ENCODE measurements at places on chromosomes 11 and 22.

DNA sequence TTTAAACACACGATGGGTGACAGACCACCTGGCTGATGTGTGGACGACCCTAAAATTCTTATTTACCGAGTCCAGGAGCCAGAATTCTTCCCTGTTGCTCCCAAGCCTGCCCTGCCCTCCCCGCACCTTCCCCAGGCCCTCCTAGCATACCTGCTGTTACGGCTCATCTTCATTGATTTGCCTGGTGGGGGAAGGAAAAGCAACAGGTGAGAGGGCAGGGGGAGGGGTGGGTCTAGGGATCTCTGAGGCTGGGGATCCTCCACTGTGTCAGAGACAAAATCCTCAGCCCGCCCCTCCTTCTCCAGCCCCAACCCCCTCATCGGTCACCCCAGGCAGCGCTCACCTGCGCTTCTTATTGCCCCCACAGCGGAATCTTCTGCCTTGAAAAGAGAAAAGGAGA, 4.0 kb downstream of the FXYD2 start:
- DNase-seq: no peak

- no peak for DNase-seq
Observed at GRCh38 chr11:94635072-94635471, 67.9 kb downstream of the PIWIL4 start.

- peak; percentile 61 for DNase-seq
Observed at GRCh38 chr11:93542811-93543229, 371 bp downstream of the SMCO4 start.

- no peak for DNase-seq
Observed at GRCh38 chr22:42414565-42415303, 17.5 kb downstream of the NFAM1 start.

GRCh38 chr11:20564846-20565635, 34.4 kb upstream of the SLC6A5 start:
- DNase-seq: no peak

- DNase-seq: no peak
Observed at GRCh38 chr11:18731441-18731840, 5.5 kb upstream of the IGSF22 start.

DNA sequence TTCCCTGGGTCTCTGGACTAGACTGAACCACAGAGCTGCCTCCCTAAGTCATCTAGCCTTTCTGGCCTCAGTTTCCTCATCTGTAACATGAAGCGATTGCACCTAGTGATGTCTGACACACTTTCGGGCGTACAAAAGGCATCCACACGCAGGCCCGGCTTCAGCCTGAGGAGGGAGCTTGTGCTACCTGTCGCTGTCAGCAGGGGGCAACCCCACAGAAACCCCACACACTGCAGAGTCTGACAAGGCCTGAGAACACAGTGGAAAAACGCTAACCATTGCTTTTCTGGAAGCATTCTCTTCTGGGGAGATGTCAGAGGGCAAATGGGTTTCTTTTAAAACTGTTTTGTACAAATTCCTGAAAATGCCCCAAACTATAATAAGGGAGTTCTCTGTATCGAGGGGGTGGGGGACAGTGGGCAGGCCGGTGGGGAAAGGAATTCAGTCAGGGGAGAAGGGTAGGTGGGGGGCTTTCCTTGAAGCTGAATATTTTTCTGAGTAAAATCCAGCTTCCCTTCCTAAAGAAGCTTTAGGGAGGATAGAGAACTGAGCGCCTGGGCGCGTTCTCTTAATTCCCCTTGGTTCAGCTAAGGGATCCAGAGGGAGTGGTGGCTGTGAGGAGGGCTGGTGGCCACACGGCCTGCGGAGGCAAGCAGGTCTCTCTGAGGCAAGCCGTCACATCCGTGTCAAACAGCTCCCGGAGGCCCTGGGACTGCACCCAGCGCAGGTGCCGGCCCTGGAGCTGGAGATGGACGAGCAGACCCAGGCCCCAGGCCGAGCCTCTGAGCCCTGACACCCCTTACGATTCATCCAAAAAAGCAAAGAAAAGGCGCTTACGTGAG, 533 bp downstream of the ELF5 start:
- DNase-seq: no peak

- no peak for DNase-seq
Observed at GRCh38 chr22:43060183-43060582, 29.0 kb downstream of the TTLL1 start.

DNA sequence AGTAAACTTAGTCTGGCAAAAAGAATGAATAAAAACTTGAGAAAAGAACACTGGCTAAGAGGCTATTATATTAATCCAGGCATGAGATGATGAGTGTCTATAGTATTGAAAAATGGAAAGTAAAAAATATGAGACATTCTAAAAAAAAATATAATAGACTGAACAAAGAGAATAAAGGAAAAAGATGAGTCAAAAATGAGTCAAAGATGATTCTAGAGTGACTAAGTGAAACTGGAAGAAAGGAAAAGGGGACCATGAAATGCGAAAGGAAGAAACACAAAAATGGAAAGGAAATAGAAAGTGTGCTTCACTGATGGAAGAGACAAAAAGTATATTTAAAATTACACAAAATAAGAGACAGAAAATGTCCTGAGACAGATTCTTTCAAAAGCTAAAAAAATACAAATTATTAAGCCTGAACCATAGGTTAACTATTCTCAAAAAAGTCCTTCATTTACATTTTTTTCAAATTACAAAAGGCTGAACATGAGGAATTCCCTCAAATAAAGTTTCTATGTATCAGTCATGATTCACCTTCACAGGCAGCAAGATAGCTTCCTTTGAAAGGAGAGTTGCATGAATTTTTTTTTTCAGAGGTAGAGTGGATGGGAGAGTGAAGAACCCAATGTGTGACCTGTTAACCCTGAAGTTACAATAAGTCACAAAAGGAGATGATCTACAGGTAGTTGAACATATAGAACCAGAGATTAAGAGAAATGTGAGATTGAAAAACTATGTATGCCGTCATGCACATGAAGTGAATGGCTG, 75.2 kb downstream of the EIF3M start:
- no peak for DNase-seq

DNA sequence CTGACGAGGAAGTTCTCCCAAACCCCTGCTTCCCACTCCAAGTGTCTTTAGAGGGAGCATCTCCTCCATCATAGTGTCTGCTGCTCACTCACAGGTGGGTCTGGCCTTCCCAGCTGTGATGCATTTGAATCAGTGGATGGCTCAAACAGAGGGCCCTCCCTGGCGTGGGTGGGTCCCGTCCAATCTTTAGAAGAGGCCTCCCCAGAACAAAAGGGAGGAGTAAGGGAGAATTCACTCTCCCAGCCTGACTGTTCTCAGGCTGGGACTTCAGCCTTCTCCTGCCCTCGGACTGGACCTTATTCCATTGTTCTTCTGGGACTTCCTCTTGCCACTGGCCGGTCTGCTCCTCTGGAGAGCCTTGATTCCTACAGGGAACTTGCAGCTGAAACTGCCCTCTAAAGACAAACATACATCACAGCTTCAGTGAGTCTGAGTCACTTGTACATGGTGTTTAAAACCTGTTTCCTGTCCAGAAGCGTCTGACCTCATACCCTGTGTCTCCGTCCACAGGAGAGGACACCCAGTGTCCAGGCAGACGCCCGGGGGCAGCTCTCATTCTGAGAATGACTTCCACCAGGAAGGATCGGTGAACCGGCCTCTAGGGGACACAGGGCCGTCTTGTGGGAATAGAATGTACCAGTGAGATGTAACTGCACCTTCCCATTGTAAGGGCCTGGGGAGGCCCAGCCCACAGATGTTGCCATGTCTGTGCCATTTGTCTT, 234.7 kb downstream of the BRD1 start:
- DNase-seq: no peak

DNA sequence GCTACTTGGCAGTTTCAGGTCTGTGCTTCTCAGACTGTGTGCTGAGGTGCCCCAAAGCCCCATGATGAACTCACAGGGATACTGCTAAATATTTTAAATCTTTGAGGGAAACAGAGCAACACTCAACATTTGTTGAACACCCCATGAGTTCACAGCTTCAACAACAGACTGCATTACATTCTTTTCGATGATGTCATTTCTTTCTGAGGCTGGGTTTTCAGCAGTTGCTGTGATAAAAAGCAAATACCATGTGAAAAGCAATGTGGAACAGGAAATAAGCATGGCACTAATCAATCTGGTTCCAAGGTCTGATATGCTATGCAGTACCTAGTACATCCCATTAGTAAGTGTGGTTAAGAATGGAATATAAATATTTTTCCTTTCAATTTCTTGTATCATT, 82.7 kb downstream of the RPL27A start:
- DNase-seq: no peak

DNA sequence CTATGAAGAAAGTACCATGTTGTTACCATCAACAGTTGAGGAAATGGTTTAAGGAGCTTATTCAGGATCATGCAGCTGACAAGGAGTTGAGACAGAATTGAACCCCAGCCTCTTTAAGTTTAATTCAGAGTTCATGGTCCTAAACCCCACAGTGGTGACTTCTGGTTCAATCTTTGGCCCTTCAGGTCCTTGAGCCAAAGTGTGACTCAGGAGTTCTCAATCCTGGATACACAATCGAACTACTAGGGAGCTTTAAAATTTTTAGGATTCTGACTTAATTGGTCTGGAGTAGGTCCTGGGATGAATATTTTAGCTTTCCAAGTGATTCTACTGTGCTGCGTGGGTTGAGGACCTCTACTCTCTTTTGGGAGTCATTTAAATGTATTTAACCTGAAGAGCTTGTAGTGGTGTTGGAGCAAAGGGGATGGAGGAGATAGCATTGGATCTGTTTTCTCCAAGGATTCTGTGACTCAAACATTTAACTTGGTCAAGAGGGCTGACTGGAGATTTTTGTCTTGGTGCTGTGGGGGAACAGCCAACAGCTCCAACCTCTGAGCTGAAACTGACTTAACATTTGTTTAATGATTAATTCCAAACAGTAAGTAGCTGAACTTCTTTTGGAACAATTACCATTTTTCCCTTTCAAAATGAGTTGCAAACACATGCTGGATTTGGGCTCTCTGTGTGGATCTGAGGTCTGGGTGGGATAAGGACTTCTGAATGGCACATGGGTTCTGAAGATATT, 80.1 kb downstream of the INSC start:
- peak; percentile 50 for DNase-seq

GRCh38 chr22:20771918-20772625, 1.8 kb upstream of the SERPIND1 start:
- DNase-seq: no peak

- no peak for DNase-seq
Observed at GRCh38 chr11:3139481-3140290, 25.4 kb downstream of the OSBPL5 start.

DNA sequence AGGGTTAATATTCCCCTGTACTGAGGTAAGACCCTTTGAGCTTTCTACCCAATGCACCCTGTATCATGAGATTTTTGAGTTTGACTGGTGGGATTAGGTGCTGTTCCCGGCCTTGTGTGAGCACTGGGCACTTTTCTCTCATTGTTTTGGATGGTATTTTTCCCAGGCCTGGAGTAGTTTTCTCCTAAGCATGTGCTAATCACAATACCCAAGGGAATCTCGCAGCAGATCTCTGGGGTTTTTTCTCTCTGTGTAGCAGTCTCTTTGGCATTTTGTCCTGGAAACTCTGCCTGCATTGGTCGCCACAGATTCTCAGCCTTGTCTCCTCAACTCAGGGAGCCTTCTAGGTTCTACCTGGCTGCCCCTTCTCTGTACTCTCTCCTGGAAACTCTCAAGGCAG, 19.9 kb downstream of the IGHMBP2 start:
- DNase-seq: no peak

GRCh38 chr11:41245704-41246398, 213.6 kb downstream of the LRRC4C start:
- DNase-seq: no peak

DNA sequence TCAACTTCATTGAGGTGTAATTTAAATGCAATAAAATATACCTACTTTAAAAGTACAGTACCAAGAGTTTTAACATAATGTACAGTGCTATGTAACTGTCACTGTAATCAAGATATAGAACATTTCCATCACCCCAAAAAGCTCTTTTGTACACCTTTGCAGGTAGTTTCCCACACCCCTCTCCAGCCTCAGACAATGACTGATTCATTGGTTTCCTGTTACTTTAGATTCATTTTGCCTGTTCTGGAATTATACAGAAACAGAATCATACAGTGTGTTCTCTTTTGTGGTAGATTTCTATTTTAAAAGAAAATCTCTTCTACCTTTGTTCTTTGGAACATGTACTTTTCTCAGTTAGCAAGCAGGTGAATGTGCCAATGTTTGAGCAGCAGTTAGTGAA, 38.2 kb downstream of the SHISA8 start:
- DNase-seq: no peak

DNA sequence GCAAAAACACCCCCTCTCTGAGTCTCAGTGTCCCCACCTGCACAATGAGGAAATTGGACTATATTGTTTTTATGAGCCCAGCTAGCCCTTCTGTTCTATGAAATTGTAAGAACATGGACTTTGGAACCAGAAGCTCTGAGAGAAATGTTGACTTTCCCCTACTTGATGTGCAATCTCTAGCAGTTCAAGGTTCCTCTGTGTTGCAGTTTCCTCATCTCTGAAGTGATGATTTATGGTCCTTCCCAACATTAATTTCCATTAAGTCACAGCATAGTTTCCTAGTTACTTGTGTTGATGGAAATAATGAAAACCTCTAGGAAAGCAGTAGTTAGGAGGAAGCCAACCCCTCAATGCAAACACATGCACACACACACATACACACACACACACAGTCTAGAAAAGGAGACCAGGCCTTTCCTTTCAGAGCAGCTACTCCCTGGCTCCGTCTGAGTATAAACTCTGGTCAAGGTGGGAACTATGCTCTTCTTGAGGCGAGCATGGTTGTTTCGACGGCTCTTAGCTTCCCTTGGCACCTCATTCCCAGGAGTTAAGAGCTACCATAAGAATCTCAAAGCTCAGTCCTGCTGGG, 518.4 kb downstream of the SOX6 start:
- DNase-seq: no peak

GRCh38 chr22:50000587-50001387, 11.8 kb downstream of the IL17REL start:
- no peak for DNase-seq

DNA sequence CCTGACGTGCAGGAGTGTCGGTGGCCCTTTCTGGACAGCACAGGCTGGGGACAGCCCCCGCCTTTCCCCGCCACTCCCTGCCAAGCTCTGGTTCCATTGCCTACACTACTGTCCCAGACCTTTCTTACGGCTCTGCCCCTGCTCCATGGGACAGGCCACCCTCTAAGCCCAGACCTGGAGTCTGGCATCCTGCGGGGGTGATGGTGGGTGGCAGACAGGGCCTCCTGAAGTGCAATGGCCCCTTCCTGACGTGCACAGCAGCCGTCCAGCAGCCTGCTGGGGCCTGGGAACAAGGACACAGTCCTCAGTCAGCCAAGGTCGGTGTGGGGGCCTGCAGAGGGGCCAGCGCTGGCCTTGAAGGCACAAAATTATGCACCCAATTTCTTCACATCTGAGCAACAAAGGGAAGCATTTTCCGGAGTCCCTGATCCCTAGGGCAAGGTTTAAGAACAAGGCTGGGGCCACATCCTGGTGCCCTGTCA, 79.7 kb upstream of the KCNQ1OT1 start:
- DNase-seq: no peak

DNA sequence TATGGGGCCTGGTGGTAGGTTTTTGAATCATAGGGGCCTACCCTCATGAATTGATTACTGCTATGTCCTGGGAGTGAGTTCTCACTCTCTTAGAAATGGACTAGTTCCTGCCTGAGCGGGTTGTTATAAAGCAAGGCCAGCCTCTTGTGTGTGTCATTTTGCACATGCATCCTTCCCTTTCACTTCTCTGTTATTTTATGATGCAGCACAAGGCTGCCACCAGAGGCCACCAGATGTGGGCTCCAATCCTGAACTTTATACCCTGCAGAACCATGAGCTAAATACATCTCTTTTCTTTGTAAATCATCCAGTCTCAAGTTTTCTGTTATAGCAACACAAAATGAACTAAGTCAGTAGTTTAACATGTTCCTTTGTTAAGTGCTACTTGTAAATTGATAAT, 251.4 kb downstream of the BLID start:
- no peak for DNase-seq
